Right renal cortex interstitium (tissue), 3 donors: ENCODE measurements at places on chromosomes 12 and 14.

GRCh38 chr12:105334001-105334400, 3.5 kb downstream of the C12orf75 start:
- DNase-seq = no peak

- DNase-seq = no peak
These were observed 304.9 kb downstream of the ZFP36L1 start for GRCh38 chr14:68487805-68488590.

DNA sequence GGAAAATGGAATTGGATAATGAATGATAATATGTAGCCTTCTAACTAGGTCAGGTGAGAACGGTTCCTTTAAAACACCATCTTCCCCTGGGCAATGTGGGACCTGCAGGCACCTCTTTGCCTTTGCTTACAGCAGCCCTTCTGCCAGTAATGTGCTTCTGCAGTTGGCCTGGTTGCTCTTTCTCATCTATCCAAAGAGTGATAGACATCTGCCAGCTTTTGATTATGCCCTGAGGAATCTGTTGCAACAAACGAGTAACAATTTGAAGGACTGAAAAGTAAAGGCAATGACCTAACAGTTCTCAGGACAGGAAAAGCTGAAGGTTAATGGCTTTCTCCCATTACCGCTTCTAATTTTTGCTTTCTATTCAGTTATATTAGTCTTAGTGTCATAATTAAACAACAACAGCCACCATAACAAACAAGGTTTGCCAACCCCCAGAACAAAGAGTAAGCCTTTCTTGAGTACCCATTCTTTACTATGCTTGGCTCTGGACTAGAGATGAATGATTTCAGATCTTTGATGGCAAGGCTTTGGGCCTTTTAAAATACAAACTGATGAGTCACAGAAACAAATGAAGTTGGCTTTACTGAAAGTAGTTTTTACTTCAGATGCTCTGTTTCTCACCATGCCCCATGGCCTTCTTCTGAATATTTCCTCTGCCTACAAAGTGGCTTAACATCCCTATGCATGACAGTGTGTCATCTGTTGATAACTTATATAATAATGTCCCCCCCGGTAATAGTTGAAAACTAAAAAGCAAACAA, 76.1 kb upstream of the KRR1 start:
- DNase-seq = no peak

- no peak for DNase-seq
These were observed 10.7 kb downstream of the TRMT5 start for GRCh38 chr14:60970146-60970545.
